ENCODE measurements at places on chromosomes 13 and 19.

DNA sequence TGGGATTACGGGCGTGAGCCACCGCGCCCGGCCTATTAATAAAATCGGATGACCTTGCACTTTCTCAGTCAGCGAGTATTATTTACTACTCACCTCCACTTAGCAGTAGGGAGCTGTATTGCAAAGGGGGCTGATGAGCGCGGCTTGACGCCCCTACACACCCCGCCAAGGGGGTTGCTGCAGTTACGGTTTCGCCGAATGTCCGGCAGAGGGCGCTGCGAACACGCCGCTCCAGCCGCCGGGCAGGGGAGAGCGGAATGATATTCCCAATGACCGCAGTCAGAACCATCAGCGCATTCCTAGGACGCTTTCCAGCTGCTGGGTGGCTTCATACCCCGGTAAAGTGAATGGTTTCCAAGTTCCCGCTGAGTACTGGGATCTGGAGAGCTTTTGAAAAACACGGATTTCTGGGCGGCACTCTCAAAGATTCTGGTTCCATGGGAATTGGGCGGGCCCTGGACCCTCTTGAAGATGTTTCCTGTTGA, 30.0 kb upstream of the TPT1 start:
- peak; percentile 20 for DNase-seq

DNA sequence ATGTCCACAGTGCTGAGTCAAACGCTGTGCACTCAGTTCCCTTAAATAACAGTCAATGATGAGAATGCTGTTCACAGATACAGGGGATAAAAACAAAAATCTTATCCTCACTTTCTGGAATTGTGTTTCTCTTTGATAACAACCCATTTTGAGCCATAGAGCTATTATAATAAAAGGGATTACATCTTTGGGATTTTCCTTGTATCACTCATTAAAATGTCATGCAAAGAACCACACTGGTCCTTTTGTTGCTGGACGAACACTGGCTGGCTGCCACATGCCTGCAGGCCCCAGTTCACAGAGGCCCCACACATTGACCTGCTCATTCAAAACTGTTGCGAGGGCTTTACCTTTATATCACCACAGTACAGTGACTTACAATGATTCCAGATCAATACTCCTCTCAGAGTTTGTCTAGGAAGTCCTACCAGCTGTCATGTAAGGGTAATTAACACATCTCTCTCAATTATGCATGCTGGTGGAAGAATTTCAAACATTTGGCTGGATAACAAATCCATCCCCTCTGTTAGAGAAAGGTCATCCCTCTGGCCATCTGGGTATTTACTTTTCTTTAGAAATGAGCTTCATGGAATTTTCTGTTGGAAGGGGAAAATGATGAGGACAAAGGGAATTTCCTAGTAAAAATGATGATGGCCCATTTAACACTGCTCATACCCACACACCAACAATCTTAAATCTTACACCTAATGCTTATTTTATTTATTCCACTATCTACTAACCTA, 85.9 kb downstream of the MBNL2 start:
- DNase-seq, result no peak

DNA sequence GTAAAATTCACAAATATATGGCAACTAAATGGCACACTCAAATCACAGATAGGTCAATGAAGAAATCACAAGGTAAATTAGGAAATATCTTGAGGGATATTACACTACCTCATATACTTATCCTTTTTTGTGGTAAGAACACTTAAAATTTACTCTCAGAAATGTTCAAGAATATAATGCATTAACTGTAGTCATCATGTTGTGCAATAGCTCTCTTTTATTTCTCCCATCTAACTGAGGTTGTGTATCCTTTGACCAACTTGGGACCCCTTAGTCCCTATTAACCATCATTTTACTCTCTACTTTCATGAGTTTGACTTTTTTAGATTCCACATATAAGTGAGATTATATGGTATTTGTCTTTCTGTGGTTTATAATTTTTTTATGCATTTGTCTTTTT, 52.6 kb downstream of the WTIP start:
- no peak for DNase-seq

- DNase-seq, result no peak
Observed at GRCh38 chr19:40278361-40279035, 6.6 kb downstream of the AKT2 start.

DNA sequence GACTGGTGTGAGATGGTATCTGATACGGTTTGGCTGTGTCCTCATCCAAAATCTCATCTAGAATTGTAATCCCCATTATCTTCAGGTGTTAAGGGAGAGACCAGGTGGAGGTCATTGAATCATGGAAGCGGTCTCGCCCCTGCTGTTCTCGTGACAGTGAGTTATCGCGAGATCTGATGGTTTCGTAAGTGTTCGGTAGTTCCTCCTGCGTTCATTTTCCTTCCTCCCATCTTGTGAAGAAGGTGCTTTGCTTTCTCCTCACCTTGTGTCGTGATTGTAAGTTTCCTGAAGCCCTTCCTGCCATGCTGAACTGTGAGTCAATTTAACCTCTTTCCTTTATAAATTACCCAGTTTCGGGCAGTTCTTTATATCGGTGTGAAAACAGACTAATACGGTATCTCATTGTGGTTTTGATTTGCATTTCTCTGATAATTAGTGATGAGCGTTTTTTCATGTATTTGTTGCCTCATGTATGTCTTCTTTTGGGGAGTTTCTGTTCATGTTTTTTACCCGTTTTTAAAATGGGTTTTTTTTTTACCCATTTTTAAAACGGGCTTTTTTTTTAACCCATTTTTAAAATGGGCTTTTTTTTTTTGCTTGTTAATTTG, 102.8 kb upstream of the SLC10A2 start:
- DNase-seq, result no peak

- no peak for DNase-seq
Observed at GRCh38 chr13:50222569-50223332, 207.5 kb downstream of the KCNRG start.

DNA sequence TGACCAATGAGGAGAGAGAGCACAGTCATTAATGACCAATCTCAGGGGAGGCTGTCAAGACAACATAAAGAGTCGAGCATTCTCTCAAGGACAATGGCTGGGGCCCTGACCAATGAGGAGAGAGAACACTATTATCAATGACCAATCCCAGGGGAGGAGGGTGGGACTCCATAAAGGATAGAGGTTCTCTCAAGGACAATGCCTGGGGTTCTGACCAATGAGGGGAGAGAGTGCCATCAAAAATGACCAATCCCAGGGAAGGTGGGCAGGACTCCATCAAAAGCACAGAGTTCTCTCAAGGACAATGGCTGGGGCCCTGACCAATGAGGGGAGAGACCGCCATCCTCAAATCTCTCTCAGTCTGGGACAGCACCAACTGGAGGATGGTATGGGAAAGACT, 3.3 kb upstream of the KLK11 start:
- DNase-seq, result no peak

GRCh38 chr19:41945135-41945766, 13.9 kb downstream of the RABAC1 start:
- DNase-seq, result peak; percentile 98

DNA sequence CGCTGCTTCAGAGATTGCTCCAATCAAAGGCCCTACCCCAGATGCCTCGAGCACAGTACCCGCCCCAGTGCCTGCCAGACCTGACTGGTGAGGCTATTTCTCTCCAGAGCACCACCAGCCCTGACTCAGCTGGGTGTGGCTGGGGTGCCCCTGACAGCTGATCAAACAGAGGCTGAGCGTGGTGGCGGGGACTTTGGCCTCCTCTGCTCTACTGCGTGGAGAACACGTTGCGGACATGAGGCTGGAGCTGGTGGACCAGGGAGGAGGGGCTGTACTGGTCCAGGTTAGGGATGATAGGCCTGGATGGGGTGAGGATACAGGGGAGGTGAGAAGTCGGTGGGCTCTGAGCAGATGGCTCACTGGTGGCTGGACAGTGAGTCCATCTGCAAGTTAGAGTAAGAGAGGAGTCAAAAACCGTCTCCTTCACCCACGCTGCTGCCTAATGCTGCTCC, 3.5 kb upstream of the DOCK6 start:
- DNase-seq, result no peak

DNA sequence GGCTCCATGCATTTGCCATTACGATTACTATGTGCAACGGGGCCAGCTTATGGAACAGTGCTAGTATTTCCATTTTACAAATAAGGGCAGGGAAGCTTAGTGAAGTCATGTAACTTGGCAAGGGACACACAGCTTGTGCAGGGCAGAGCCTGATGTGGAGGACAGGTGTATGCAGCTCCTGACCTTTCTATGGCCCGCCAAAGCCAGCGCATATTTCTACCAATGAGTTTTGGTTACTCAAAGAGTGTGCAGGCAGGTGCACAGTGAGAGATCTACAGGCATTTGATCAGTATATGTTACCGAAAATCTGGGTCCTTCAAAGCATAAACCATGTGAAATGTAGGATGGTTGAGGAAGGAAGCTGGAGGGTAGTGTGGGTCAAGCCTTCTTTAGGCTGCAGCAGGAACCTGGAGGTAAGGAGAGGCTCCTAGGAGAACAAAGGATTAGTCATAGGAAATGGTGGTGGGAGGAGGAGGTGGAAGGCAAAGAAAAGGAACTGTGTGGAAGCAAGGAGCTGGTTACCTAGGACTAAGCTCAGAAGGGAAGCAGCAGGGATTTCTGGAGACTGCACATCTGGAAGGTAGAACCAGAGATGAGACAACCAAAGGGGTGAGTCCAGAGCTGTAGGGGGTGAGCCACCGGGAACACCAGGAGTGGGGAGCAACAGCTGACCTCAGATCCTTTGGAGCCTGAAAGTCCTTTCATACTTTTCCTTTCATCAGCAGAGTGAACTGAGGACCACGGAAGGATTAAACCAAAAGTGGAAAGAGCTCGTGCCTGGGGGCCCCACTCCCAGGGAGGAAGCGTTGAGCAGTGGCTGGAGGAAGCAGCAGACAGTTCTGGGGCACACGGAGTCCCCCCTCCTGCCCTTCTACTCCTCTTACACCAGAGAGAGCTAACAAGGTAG, 4.2 kb upstream of the PDX1 start:
- no peak for DNase-seq

DNA sequence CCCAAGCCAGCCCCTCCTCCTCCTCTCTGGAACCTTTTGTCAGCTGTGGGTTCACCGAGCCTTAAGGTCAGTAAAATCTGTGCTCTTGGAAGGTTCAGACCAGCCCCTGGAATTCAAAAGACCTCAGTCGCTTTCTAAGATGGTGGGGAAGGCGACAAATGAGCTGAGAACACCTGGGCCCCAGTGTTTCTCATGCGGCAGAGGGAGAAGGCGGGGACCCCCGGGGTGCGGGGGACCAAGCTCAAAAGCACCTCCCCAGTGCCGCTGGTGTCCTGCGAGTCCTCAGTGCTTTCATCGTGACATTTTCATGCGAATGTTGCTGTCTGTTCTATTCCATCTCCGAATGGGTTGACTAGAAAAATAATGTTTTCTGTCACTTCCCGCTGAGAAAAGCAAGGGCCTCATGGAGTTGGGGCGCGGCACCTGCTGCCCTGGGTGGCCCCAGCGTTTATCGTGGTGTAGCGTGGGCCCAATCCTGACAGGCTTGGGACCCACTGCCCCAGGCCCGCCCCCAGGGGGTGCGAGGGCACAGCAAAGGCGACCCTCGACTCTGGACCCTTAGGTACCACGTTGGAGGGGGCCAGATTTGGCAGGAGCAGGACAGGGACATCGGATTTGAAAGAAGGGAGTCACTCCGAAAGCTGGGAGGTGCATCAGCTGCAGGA, 751 bp upstream of the NTN5 start:
- DNase-seq, result no peak

DNA sequence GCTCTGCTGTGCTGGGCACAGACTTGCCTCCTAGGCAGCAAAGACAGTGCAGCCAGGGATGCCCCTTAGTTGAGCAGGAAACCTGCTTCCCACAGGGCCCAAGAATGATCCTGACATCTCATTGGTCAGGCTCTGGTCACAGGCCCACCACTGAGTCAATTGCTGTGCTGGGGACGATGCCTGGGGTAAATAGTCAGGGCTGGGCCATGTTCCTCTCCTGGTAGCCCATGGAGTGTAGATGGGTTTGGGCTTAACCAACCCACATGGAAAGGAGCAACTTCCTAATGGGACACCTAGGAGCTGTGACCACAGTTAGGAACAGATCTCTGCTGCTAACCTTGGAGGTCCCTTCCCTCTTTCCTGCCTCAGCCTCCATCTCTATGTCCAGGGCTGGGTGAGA, 212.5 kb upstream of the ZNF536 start:
- no peak for DNase-seq

- DNase-seq, result no peak
Observed at GRCh38 chr19:29682236-29682895, 17.1 kb downstream of the PLEKHF1 start.
